SHP77 treated with DMSO at 0.1 percent for 48 hours (cell line): ENCODE measurements at places on chromosomes 4 and X.

DNA sequence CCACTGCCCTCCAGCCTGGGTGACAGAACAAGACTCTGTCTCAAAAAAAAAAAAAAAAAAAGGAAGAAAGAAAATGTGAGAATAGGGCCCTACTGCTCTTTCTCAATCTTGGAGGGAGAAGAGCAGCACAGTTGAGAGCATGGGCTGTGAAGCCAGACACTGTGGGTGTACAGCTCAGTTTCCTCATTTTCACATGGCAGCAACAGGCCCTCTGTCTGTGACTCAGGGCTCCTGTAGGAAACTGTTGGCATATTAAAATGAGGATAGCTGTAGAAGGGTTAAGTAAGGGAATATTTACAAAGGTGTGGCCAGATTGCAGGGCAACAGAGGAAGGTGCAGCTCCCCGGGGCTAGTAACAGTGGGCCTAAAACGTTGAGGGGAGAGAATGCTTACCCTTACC is 3.4 kb downstream of the AKAP14 start:
- DNase-seq = no peak

DNA sequence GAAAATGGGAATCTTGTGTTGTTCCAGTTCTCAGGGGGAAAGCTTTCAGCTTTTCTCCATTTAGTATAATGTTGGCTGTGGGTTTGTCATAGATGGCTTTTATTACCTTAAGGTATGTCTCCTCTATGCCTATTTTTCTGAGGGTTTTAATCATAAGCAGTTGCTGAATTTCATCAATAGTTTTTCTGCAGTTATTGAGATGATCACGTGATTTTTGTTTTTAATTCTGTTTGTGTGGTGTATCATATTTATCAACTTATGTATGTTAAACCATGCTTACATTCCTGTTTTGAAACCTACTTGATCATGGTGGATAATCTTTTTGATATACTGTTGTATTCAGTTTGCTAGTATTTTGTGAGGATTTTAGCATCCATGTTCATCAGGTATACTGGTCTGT is 66.8 kb upstream of the CENPE start:
- DNase-seq = no peak

DNA sequence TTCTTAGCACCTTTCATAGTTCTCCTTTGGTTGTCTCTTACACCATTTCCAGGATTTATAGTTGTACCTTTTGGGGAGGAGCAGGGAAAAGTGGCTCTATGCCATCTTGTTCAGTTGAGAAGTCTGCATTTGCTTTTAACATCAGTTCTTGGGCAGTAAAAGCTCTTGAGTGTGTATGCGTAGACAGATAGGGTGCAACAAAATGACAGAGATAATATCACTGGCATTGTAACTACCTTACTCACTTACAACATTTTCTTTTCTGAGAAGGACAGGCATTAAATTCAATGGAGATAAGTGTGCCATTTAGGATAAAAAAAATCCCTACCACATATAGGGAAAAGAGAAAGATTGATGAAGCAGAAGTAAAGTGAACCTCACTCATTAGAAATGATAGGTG is 38.9 kb downstream of the ADGRG4 start:
- DNase-seq = no peak

- no peak for DNase-seq
These were observed 45.5 kb downstream of the CCNG2 start for GRCh38 chr4:77202491-77202890.

DNA sequence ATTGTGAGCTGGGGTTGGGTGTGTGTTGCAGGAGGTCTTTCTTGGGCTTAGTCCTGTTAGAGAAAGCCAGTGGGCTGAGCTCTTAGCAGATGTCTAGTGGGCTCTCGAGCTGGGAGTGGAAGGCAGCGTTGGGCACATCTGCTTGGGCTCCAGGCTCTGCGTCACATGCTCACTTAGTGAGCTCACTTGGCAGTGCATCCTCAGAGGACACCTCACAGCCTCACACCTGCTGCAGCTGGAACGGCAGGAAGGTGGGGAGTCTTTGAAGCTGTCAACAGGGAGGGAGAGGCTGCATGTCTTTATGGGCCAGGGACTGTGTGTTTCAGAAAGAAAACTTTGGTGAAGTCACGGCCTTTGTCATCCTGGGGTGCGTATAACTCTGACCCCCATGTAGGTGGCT is 82.2 kb downstream of the PSAPL1 start:
- no peak for DNase-seq

GRCh38 chr4:110275871-110276270 is 77.5 kb upstream of the ELOVL6 start:
- DNase-seq = no peak

GRCh38 chr4:156643826-156644225 is 327.8 kb downstream of the PDGFC start:
- no peak for DNase-seq

DNA sequence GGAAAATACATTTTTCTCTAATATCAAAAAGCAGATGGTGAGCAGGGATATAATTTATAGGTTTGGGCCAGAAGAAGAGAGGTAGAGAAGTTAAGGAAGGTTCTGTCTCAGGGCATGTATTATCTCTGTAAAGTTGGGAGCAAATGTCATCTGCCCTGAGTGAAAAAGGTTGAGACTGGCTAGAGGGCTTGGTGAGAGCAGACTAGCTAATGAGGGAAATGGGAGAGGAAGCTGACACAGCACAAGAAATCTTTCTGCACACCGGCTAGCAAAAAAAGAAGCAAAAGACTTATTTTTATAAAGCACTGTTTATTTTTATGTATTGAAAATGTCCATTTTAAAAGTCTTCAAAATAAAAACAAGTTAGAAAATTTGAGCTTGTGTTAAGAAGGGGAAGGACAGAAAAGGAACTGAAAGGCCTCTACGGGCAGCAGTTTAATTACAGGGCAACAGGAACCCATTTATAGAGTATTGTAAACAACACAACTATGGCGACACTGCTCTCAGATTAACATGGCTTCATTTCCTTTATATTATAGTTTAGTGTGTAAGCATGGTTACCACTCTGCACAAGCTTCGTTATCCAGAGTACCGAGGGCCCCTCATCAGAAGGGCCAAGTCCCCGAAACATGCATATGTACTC is 17.4 kb downstream of the CD40LG start:
- DNase-seq = no peak

- DNase-seq = no peak
These were observed 27.2 kb downstream of the EPGN start for GRCh38 chr4:74335341-74336021.

- no peak for DNase-seq
These were observed 450 bp downstream of the ACSL1 start for GRCh38 chr4:184825141-184825895.

DNA sequence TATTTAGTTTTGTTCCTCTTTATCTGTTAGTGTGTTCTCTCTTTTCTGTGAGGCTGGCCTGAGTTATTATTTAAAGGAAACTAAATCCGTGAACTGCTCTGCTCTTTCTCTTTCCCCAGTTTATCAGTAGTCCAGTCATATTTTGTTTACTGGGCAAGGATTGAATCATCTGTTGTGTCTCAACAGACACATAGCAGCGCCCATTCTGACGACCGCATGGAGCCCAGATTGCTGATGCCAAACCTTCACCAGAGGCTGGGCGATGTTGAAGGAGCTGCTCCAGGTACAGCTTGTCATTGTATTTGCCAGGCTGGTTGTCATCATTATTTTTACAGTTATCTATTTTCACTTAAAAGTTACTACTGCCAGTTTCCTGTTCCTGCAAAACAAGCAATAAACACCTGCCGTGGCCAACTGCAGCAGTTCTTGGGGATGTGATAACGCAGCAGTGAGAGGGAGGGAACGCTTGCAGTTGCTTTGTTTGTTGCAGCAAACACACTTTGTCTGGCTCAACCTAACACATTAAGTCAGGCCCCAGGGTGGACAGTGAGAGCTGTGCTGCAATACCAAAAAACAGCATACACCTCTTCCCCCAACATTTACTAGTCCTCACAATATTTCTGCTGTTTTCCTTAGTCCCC is 10.1 kb downstream of the REELD1 start:
- DNase-seq = no peak

DNA sequence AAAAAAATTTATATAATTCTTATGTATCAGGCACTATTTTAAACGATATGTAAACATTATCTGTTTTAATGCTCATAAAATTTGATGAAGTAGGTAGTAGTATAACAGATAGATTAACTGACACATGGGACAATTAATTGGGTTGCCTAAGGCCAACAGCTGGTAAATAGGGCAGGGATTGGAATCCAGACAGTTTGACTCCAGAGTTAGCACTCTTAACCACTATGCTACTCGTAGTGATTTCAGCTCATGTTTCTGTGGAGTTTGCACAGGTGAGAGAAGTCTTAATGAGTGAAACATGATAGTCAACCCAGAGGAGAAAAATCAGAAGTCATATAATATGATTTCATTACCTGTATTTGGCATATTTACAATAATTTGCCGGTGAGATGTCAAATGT is 126.0 kb upstream of the WDFY3 start:
- peak; percentile 78 for DNase-seq
